CD4-positive, CD25-positive, alpha-beta regulatory T cell (primary cell): ENCODE measurements at places on chromosomes 5 and 9.
A peak's percentile ranks its signal among the peaks of the same experiment; 100 is the strongest.

DNA sequence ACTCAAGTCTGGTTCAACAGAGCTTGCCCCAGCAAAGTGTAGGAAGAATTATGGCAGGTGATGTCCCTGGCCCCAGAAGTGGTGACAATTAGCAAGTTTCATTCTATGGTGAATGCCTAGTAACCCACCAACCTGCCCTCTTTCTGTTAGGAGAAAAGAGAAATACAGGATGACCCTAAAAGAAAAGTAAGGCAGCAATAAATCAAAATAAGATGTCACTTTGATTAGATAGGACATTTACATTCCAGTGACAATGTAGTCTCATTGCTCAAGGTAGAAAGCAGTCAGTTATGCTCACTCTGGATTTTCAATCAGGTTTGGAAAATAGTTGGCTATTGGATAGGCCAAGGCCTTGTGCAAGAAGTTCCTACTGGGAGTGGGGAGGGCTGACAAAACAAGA, 5.6 kb upstream of the HSPA9 start:
- peaks cover 2% of the 10 kb centered on the region for H3K27me3 ChIP-seq
- H3K4me1 ChIP-seq: no peaks in the 10 kb centered on the region
- H3K36me3 ChIP-seq: no peaks in the 10 kb centered on the region
- no peak overlapping the region for H3K27ac ChIP-seq
- no peak overlapping the region for H3K4me3 ChIP-seq

- no peak overlapping the region for H3K27ac ChIP-seq
- no peaks in the 10 kb centered on the region for H3K4me1 ChIP-seq
- H3K4me3 ChIP-seq: no peak overlapping the region
- DNase-seq: no peak
- H3K36me3 ChIP-seq: no peaks in the 10 kb centered on the region
These were observed 30.2 kb upstream of the KCNIP1 start for GRCh38 chr5:170473642-170474041.

GRCh38 chr9:97487107-97487506, 14.4 kb upstream of the TMOD1 start:
- H3K27me3 ChIP-seq: no peaks in the 10 kb centered on the region
- H3K4me1 ChIP-seq: no peaks in the 10 kb centered on the region

- no peaks in the 10 kb centered on the region for H3K4me1 ChIP-seq
- DNase-seq: no peak
- H3K27me3 ChIP-seq: no peaks in the 10 kb centered on the region
- H3K4me3 ChIP-seq: no peak overlapping the region
These were observed 28.9 kb downstream of the TYRP1 start for GRCh38 chr9:12722131-12722530.

DNA sequence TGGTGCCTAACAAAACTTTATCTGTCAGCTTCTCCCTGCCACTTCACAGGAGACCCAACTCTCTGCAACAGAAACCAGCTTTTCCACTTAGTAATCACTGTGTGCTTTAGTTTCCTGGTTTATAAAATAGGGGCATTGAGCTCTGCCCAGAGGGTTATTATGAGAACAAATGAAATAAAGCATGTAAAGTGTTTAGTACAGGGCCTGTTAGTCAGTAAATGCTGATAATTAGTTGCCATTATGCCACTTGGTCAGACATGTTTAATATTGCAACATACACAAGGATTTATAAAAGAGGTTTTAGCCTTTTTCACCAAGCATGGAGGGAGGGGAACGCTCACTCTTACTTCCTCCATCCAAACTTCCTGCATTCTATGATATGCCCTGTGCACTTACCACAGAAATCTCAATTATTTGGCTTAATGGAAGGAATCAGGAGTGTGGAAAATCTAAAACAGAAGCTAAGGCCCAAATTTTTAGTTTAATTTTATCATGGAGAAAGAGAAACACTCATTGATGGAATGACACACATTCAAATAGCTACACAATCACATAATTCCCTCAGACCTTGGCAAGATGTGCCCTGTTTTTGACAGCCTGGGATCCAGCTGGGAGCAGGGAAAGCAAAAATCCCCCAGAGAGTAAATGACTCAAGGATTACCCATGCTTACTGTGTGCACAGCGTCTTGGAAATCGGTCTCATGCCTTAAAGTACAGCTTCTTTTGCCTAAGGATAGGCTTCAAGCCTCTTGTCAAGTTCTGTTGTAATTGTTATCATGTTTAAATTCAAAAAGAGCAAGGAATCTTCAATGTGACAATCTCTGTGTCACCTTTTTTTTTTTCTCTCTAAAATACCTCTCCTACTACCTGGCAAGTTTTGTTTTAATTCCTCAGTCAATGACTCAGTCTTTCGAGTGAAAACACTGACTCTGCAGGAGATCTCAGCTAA, 34.0 kb downstream of the ZNF474 start:
- no peak overlapping the region for H3K27ac ChIP-seq
- no peak for DNase-seq
- H3K27me3 ChIP-seq: no peaks in the 10 kb centered on the region

- no peak overlapping the region for H3K27ac ChIP-seq
- DNase-seq: no peak
- no peaks in the 10 kb centered on the region for H3K4me1 ChIP-seq
- H3K4me3 ChIP-seq: no peak overlapping the region
- no peaks in the 10 kb centered on the region for H3K27me3 ChIP-seq
These were observed 60.6 kb downstream of the FRMD3 start for GRCh38 chr9:83477571-83477970.

DNA sequence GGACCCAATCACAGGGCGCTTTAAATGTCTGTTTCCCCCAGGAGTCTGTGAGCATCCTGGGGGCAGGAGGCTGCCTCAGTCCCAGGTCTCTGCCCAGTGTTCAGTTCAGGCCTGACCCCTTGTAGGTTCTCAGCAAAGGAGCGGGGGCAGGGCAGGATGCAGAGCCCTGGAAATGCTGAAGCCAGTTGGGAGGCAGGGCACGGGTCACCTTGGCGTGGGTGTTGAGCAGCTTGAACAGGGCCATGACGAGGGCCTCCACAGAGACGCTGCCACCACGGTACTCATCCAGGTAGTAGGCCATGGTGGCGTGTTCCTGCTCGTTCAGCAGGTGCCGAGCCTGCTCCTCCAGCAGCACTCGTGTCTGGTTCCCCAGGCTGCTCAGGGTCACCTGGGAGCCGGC, 36.3 kb upstream of the AKNA start:
- H3K27me3 ChIP-seq: no peaks in the 10 kb centered on the region
- no peaks in the 10 kb centered on the region for H3K4me1 ChIP-seq
- DNase-seq: no peak
- H3K27ac ChIP-seq: no peak overlapping the region
- H3K4me3 ChIP-seq: no peak overlapping the region

DNA sequence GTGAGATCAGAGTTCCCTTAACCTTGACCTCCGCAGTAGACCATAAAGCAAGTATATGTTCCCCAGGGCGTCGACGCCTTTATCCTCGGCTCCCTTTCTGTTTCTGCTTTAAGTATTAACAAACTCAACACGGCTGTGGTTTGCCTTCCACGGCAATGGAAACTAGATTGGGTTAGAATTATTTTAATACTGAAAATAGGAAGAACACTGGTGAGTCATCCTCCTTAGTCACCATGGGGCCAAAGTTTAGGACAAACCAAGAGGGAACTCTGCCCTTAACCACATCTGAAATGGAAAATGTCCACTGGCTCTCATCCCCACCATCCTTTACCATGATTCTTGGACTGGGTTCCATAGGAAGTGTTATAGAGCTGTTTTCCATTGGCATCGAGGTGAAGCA, 386.1 kb downstream of the ACTL7B start:
- no peak overlapping the region for H3K4me3 ChIP-seq
- H3K27me3 ChIP-seq: no peaks in the 10 kb centered on the region
- H3K36me3 ChIP-seq: no peaks in the 10 kb centered on the region
- H3K27ac ChIP-seq: no peak overlapping the region
- DNase-seq: no peak
- no peaks in the 10 kb centered on the region for H3K4me1 ChIP-seq

DNA sequence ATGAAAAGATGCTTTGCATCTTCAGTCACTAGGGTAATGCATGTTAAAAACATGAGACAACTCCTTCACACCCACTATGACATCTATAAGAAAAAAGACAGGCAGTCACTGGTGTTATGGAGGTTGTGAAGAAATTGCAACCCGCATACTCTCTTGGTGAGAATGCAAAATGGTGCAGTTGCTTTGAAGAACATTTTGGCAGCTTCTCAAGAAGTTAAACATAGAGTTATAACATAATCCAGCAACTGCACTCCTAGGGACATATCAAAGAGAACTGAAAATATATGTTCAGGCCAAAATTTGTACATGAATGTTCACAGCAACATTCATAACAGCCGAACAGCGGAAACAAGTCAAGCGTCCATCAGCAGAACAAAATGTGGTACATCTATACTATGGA, 46.3 kb upstream of the TBC1D9B start:
- DNase-seq: no peak
- no peak overlapping the region for H3K27ac ChIP-seq
- no peak overlapping the region for H3K4me3 ChIP-seq
- no peaks in the 10 kb centered on the region for H3K36me3 ChIP-seq
- no peaks in the 10 kb centered on the region for H3K4me1 ChIP-seq
- peaks cover 3% of the 10 kb centered on the region for H3K27me3 ChIP-seq

GRCh38 chr5:141095263-141095641, 837 bp downstream of the PCDHB2 start:
- H3K4me3 ChIP-seq: no peak overlapping the region
- H3K27ac ChIP-seq: no peak overlapping the region
- H3K4me1 ChIP-seq: no peaks in the 10 kb centered on the region
- no peaks in the 10 kb centered on the region for H3K36me3 ChIP-seq

GRCh38 chr5:431001-431710, 11.8 kb upstream of the EXOC3 start:
- H3K4me1 ChIP-seq: no peaks in the 10 kb centered on the region
- H3K36me3 ChIP-seq: no peaks in the 10 kb centered on the region
- no peak overlapping the region for H3K27ac ChIP-seq
- DNase-seq: peak; percentile 20
- H3K4me3 ChIP-seq: no peak overlapping the region

DNA sequence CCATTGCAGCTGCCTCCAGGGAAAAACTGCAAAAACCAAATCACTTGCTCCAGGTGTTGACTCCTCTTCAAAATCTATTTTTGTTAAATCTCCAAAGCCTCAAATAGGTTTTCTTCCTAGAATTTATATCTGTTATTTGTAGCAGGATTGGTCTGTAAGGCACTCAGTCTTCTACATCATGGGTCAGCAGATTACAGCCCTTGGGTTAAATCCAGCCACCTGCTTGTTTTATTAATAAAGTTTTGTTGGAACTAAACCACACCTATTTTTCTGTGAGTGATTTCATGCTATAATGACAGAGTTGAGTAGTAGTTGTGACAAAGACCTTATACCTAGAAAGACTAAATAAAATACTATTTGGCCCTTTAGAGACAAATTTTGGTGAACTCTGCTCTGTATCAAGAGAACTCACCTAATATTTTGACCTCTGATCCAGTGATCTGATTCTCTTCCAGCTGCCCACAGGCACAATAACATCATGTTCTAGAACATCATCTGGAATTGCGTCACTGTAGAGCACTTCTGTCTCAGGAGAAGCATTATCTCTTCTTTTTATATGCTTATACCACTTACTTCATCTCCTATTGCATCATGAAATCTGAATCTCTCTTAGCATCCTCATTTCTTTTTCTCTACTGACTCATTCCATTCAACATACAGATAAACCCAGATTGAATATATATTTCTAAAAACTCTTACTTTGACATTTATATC, 130.1 kb downstream of the RPS23 start:
- no peak for DNase-seq
- H3K27ac ChIP-seq: no peak overlapping the region
- no peaks in the 10 kb centered on the region for H3K36me3 ChIP-seq
- H3K27me3 ChIP-seq: no peaks in the 10 kb centered on the region
- H3K4me1 ChIP-seq: no peaks in the 10 kb centered on the region

DNA sequence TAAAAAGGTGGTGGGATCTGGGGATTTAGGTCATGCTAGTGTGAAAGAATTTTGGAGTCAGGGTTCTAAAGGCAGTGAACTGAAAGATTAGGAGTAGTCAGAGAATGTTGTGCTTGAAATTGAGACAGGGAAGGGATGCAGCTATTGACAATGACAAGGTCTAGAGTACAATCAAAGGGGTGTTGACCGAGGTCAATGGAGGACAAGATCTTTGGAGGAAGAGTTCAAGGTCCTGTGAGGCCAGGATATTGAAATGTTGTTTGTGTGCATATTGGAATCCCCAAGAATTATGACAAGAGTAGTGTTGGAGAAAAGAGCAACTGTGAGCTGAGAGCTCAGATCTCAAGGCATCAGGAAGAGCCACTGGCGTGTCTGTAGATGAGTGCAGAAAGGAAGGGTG, 116.9 kb downstream of the RASGRF2 start:
- H3K27ac ChIP-seq: no peak overlapping the region
- no peak for DNase-seq
- no peaks in the 10 kb centered on the region for H3K4me1 ChIP-seq

GRCh38 chr5:177468685-177469628, 4.5 kb downstream of the DBN1 start:
- H3K4me1 ChIP-seq: peaks cover 10% of the 10 kb centered on the region
- no peaks in the 10 kb centered on the region for H3K36me3 ChIP-seq
- no peak for DNase-seq
- no peak overlapping the region for H3K4me3 ChIP-seq

- no peaks in the 10 kb centered on the region for H3K27me3 ChIP-seq
- no peak overlapping the region for H3K4me3 ChIP-seq
- H3K27ac ChIP-seq: no peak overlapping the region
- no peaks in the 10 kb centered on the region for H3K4me1 ChIP-seq
- no peaks in the 10 kb centered on the region for H3K36me3 ChIP-seq
These were observed 8.6 kb downstream of the PDGFRB start for GRCh38 chr5:150146862-150147601.

DNA sequence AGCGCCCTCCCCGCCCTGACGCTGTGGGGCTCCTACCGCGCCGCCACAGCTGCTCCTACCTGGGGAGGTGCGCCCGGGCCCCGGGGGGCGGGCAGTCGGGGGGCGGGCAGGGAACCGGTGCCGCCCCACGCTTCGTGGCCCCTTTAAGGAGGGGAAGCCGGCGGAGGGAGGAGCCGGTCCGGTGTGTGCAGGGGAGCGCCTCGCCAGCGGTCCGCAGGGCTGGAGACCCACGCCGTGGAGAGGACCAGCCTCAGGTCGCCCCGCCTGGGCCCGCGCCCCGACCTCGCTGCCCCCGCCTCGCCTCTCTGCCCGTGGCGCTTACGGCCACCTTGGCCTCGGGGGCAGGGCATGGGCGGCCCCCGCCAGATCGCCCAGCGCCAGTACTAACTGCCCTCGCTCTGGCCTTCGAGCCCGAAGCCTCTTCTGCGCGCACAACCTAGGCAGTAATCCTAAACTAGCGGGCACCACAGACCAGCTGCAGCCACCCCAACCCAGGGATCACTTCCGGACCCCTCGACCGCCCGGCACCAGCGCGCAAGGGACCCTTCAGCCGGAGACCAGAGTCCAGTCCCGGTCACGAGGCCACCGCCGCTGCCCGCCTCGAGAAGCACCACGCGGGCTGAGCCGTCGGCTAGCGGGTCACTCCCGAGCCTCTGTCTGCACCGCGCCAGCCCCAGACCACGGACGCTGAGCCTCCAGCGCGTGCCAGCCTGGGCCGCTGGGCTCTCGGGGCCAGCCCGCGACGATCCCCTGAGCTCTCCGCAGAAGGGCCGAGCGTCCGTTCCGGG, at the start of gene FOXE1:
FOXE1 (plus strand) TSS at position 171 of the 788 bp plus-strand sequence. CDS start 689 bp downstream, outside the sequence.
- no peaks in the 10 kb centered on the region for H3K36me3 ChIP-seq
- H3K4me1 ChIP-seq: peaks cover 53% of the 10 kb centered on the region
- H3K4me3 ChIP-seq: no peak within 1 kb of the TSS
- no peak within 1 kb of the TSS for H3K27ac ChIP-seq

- no peak for DNase-seq
- no peak overlapping the region for H3K4me3 ChIP-seq
- H3K27ac ChIP-seq: no peak overlapping the region
- no peaks in the 10 kb centered on the region for H3K4me1 ChIP-seq
These were observed 28.0 kb upstream of the GRAMD2B start for GRCh38 chr5:126395198-126395597.

- no peak overlapping the region for H3K27ac ChIP-seq
- H3K27me3 ChIP-seq: no peaks in the 10 kb centered on the region
- no peak for DNase-seq
- peaks cover 14% of the 10 kb centered on the region for H3K36me3 ChIP-seq
- peaks cover 6% of the 10 kb centered on the region for H3K4me1 ChIP-seq
These were observed 17.8 kb downstream of the DCTN4 start for GRCh38 chr5:150740992-150741391.
